DND-41 (cell line): ENCODE measurements at places on chromosomes 3 and 15.

DNA sequence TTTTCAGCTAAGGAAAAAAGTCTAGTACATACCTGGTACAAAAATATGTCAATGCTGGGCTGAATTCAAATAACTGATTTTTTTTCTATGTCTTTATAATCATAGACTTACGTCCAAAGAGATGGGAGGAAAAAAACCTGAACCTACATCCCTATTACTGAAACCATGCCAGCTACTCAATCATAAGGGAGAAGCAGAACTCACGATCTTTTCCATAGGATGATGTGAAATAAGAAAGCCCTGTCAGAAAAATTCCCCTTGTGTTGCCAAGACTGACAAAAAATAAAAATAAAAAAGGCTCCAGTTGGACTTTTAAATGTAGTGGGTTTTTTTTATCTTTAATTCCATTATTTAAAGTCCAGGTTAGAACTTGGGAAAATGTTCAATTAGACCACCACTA lies 3.3 kb downstream of the MSL2 start:
- DNase-seq, result no peak

GRCh38 chr3:176463610-176464009 lies 733.7 kb downstream of the TBL1XR1 start:
- DNase-seq, result no peak

DNA sequence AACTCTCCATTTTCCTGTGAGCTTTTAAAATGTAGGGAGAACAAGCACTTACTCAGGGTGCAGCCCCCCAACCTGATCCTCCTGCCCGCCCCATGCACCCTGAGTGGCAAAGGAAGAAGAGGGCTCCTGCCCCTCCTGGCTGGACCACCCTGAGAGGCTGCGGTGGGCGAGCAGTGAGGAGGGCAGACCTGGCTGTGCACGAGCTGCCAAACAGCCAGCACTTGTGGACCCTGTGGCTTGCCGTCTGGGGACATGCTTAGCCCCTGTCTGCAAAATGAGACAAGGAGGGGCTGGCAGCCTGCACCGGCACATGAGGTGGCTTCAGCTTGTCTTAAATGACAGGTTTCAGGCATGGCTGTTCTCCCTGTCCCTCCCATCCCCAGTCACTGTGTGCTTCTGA lies 18.6 kb downstream of the ATP10A start:
- no peak for DNase-seq

GRCh38 chr3:132341746-132342145 lies 24.5 kb downstream of the ACP3 start:
- DNase-seq, result no peak

- DNase-seq, result no peak
Measured at GRCh38 chr3:146912241-146913015, 307.3 kb upstream of the PLSCR5 start.

- DNase-seq, result no peak
Measured at GRCh38 chr15:83588441-83588840, 65.5 kb upstream of the ADAMTSL3 start.

GRCh38 chr3:5411786-5412185 lies 224.3 kb downstream of the EDEM1 start:
- DNase-seq, result no peak

DNA sequence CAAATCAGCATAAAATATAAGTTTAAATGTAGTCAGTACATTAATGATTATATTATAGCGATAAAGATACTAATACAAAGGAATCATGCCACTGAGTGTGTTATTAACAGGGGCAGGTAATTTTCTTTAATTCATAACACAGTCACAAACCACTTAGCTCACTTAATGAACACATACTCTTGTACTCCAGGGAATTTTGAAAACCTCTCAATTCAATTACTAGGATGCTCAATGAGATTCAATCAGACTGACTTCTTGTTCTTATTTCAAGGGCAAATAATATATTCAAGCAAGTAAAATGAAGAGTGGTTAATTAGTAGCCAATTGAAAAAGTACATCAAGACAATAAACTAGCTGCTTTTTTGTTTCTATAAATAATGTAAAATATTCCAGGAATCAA lies 5.8 kb upstream of the SUCNR1 start:
- no peak for DNase-seq

GRCh38 chr3:19074257-19074900 lies 73.9 kb upstream of the KCNH8 start:
- no peak for DNase-seq

DNA sequence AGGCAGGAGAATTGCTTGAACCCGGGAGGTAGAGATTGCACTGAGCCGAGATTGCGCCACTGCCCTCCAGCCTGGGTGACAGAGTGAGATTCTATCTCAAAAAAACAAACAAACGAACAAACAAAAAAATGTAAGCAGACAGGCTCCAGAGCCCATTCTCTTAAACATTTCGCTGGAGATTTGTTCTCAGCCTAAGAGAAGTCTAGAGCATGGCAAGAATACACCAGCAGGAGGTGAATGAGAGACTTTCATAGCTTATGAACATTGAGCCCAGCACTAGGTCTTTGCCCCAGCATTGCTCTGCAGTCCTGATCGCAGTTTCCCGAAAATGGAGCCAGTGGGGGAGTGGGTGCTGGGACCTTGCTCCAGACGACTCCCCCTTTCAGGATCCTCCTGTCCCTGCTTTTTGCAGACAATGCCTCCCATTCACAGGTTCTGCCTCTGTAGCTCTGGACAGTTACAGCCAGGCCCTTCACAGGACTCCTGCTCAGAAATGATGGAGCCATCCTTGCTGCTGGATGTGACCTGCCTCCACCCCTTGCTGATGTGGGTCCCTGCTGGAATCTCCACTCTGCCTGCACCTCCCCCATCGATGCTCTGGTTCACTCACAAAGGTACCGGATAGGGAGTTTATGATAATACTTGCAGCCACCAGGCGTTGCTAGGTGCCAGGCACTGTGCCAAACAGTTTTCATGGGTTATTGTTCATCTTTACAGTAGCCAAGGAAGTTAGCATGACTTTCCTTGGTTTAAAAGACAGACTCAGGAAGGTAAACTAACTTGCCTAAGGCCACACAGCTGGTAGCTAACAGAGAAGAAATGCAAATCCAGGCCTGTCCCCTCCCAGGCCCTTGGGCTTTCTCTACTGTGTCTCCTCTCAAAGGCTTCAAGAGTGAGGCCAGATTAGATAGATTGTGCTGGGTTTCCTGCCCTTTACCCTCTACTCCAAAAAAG lies 329.7 kb upstream of the TLE3 start:
- no peak for DNase-seq

GRCh38 chr3:25287291-25287884 lies 140.7 kb upstream of the RARB start:
- DNase-seq, result no peak

GRCh38 chr15:80691575-80691974 lies 3.5 kb upstream of the ABHD17C start:
- DNase-seq, result no peak
